Psoas muscle (tissue), 8 donors: ENCODE measurements at places on chromosomes 4 and X. TPM values are rescaled to one million over a fixed set of nuclear protein-coding genes. Genes with fewer than 3 reads are reported as not detected.

Gene GABRQ
- total RNA-seq, result not detected

Gene ZXDA
- total RNA-seq, result 2.6 TPM

Gene PLAC1
- total RNA-seq, result 0.32 TPM

Gene GPR101
- not detected for total RNA-seq

Gene HNRNPDL
- 346 TPM for total RNA-seq
